SIG-M5 (cell line): ENCODE measurements at places on chromosomes 7 and 10.

DNA sequence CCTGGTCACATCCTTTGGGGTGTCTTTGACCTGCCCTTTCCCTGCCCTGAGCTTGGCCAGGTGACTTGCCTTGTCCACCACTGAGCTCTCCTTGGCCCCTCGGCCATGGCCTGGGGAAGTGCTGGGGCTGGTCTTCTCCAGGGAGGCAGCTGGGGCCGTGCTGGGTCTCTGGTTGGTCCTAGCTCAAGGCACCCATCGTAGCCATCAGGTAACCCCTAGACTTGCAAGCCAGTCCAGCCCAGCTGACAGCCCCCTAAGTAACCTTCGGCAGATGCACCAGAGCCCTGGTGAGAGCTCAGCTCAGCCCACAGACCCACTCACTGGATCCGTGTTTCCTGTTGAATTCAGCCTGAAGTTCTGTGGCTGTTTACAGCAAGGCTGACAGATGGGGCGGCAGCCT lies 176.2 kb upstream of the SHH start:
- no peak for DNase-seq

DNA sequence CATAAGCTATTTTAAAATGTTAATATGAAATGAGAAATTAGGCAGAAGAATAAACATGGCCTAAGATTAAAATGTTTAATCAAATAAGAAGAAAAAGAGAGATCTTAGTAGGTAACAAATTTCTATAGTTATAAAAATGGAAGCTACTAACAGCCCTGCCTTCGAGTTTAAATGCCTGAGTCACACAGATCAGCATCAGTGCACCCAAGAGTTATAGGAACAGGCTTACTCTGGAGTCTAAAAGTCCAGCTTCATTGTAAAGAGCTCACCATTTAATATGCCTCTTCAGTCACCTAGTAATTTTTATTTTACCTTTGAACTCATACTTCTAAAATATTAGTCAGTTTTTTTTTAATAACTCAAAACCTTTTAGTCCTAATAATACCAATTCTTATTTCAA lies 52.6 kb downstream of the BRI3 start:
- no peak for DNase-seq

DNA sequence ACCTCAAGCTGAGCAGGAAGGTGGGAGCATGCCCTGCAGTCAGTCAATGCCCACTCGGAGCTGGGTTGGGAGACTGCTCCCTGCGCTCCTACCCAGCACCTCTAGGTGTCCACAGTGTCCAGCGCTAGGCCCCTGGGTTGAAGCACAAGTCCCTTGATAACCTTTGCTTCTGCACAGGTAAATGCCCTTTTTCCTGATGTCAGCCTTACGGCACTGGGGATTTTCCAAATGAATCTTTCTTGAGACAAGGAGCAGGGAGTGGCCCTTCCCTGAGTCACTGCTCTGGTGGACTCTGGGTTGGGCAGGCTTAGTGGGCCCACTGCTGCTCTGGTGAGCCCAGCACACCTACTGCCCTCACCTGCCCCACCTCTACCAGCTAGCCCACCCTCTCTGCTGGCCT lies 61.9 kb upstream of the OPN4 start:
- no peak for DNase-seq

DNA sequence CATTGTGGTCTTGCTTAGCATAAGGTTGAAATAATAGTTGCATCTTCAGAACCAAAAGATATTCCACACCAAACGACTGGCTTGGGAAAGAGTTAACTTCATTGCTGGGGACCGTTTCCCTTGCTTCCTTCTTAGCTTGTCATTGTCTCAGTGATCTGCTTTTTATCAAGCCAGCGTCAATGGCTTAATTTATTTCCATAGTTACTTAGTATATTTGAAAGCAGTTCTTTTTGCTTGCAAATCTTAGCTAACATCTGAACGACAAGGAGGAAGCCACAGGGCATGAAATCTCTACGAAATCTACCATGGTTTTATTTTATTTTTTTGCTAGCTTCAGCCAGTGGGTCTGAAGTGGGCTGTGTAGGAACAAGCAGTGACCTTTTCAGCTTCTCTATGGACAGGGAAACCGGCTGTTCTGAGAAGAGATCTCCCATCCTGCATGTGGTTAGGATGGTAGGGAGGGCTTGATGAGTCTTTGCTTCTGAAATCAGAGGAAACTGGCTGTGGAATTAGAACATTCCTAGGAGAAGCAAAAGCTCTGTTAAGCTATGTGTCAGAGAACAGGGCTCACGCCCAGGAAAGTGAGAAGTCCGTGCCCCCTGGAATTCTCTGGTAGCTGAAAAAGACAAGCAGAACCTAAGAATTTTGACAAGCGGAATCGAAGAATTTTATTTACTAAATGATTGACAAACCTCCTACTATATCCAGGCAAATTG lies 8.0 kb downstream of the SLC18A2 start:
- DNase-seq, result no peak

DNA sequence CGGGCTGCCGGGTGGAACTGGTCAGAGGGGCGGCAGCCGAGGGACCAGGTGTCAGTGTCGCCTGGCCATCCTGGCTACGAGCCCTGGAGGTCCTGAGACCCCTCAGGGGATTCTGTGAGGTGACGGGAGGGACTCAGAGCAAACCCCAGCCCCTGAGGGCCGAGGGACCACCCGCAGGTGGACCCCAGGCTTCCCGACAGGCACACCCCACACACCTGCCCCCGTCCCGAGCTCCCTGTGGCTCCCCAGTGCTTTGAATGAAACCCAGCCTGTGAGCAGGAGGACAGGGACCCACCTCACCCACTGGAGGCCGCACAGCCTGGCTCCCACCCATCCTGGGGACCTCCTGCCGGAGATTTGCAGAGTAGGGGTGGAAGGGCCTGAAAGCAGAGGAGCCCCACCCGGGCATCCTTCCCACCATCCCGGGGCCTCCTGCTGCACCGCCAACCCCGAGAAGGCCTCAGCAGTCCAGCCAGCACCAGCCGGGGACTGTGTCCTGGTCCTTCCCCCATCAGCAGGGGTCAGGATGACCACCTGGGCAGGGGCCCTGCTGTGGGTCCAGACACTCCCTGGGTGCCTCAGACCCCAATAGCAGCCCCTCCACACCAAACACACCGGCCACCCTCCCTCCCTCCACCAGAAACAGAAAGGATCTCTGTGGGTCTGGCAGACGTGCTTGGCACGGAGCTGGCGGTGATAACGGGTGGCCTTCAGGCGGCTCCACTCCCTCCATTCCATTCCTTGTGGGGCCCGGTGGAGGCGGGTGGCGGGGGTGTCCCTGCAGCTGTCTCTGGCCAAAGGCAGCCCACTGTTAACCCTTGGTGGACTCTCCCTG lies 13.9 kb downstream of the VENTX start:
- DNase-seq, result no peak

GRCh38 chr10:117240621-117241529 lies at the start of gene SLC18A2:
SLC18A2 (plus strand) TSS chr10:117241114; CDS start chr10:117241694, 580 bp downstream.
- DNase-seq, result no peak

DNA sequence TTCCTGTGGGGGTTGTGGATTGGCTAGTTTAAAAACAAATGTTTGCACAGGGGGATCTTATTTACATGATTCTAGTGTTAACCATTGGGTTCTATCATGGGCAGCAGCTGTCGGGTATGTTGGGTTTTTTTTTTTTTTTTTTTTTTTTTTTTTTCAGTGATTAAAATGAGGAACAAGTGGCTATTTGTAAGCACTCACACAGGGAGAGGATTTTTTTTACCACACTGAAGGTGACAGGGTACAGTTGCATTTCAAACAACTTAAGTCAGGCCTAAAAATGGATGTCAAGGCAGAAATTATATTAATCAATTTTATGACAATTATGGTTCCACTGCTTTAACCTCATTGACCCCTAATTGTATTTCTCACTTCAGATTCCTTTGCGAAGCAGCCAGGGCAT lies 92.8 kb downstream of the CD36 start:
- DNase-seq, result no peak

- no peak for DNase-seq
Observed at GRCh38 chr10:3192856-3193635, 20.5 kb upstream of the PITRM1 start.

- DNase-seq, result no peak
Observed at GRCh38 chr10:44153918-44154670, 230.8 kb downstream of the CXCL12 start.

DNA sequence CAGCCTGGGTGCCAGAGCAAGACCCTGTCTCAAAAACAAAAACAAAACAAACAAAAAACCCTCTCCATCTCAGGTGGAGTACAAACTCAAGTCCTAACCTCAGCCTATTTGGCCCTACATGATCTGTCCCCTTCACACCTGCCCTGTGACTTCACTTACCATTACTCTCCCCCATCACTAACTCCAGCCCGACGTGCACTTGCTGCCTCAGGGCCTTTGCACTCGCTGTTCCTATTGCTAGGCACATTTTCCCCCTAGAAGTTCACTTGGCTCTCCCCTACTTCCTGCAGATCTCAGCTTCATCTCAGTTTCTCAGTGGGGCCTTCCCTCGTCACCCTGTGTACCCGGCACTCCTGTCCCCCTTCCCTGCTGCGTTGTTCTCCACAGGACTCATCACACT lies 8.5 kb upstream of the LRMDA start:
- no peak for DNase-seq

DNA sequence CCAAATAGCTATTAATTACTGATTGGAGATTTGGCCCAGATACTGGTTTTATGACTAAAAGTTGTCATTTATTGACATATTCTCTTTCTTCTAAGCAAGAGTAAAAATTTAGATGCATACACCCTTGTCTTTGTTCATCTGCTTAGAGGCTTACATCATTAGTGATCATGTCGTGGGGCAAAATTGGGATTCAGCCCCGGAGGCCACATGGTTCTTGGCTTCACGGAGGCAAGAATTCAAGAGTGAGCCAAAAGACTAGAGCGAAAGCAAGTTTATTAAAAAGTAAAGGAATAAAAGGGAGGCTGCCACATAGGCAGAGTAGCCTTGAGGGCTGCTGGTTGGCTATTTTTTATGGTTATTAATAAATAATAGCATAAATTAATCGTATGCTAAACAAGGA lies 41.1 kb downstream of the MINPP1 start:
- no peak for DNase-seq

DNA sequence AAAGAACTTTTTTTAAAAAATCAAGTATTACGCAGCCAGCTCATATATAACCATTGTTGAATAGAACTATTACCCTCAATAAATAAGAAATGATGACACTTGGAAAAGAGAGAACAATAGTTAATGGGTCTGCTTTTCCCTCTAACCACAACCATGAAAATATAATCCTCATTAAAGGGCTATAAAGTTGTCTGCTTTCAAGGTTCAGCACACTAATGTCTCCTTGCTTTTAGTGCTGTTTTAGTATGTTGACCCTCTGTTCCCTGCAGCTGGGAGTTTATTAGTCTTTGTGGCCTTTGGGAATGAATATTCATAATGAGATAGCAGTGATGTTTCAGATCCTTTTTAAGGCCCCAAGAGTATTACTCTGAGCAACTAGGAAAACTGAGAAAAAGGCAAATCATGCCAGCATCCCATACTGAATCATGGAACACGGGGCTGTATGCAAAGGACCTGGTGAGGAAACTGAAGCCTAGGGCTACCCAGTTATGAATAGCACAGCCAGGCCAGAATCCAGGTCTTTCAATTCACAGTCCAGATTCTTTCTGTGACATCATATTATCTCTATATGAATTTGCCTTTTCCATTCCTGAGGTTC lies 332.0 kb upstream of the LRGUK start:
- DNase-seq, result no peak

DNA sequence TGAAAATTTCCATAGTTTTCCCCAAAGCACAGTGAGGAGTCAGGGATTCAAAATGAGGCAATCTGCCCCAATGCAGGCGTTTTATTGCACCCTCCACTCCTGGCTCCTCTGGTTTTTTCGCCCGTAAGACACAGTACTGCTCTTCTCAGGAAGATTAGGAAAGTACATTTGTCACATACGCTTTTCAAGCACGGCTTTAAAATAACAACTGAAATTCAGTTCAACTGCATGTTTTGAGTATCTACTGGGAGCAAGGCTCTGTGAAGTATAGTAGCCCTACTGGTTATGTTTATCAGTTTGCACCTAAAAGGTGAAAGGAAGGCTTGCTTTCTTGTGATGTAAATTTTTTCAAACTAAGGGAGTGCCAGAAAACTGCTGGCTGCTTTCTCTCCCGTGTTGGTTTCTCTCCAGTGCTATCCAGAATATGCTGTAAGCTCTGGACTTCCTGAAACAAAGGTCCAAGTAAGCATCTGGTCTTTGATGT lies 1.9 kb upstream of the SGMS1 start:
- no peak for DNase-seq

DNA sequence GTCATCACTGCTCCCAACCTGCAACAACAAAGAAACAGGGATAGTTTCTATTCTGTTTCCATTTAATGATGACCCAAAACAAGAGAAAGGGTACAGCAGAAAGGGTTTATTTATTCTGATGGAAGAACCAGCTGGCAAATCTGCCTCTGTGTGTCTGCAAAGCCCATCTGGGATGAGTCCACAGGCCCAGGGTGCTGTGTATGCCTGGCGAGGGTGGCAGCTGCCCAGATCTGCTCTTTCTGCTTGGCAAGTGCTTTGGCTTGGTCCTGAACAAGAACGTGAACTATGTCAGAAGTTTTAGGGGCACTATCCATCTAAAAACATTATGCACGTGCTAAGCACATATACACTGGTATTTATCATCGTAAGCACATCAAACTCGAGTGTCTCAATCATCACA lies 333.8 kb downstream of the CXCL12 start:
- no peak for DNase-seq

- DNase-seq, result no peak
Observed at GRCh38 chr10:13528875-13529713, at the start of gene BEND7. BEND7 (minus strand) TSS chr10:13529014; CDS start chr10:13528533, 481 bp downstream.

DNA sequence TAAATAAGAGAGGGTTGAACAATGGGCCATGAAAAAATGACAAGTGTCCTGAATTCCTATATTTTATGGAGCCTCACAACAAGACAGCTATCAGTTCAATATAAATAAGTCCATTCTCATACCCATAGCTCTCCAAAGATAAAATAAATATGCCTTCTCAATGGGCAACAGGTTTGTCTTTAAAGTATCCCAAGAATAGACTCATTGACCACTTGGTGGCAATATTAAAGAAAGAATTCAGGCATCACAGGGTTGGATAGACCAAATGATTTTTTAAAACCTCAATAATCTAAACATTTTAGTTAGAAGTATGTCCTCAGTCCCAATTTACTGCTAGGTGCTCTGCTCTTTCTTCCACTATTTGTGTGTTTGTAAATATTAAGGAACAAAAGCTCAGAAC lies 165.1 kb upstream of the WNT16 start:
- DNase-seq, result no peak

DNA sequence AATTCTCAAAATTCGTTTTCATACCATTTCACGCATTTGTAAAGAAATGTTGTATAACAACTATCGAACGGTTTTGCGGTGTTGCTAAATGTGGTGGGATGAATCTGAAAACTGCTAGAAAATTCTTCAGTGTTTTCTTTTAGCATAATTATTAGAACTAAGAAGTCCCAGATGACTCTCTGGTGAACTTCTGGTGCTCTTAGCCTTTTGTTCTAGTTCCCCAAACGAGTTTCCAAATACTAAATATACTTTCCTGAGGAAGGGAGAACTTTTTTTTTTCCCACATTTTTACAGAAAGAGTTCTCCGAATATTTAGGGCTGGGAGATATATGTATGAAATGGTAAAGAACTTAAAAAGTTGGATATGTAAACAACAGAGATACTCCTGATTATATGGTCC lies 82.5 kb downstream of the ICA1 start:
- no peak for DNase-seq

- no peak for DNase-seq
Observed at GRCh38 chr7:39429421-39429820, 136.8 kb upstream of the YAE1 start.

- DNase-seq, result no peak
Observed at GRCh38 chr10:114632869-114633715, 25.0 kb downstream of the ABLIM1 start.
